Left kidney (tissue), 8 donors: ENCODE measurements at places on chromosomes 5 and 9. TPM values are rescaled to one million over a fixed set of nuclear protein-coding genes. Genes with fewer than 3 reads are reported as not detected.
A peak's percentile ranks its signal among the peaks of the same experiment; 100 is the strongest.

DNA sequence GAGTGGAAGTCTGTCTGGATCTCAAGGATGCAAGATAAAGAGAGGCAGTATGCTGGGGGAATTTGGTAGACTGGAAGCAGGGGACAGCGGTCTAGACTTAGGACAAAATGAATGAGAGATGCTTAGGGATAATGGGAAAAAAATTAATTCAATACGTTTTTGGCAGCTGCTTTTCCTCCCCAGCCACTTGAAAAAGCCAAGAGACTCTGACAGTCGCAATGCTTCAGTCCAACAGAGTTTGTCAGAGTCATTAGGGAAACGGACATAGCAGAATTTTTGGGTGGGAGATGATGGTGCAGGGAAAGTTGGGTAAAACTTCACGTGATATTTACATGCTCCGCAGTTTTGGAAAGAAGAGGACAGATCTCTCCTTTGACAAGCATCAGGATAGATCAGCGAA is 129.7 kb downstream of the GOLPH3 start:
- no peak for DNase-seq

DNA sequence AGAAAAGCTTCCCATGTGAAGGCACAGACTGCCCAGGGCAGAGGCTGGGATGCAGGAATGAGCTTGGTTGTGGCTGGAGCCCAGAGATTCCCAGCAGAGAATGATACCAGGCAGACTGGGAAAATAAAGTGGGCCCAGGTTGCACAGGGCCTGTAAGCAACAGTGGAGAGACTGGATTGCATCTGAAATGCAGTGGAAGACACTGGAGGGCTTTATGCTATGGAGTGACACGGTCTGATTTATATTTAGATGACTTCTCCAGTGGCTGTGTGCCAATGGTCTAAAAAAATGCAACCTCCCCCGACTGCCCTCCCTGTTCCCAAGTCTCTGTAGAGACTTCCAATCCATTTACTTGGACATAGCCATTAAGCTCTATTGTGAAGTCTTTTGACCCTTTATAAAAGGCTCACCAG is 951.1 kb upstream of the DMAC1 start:
- DNase-seq = peak; percentile 51

GRCh38 chr9:1532171-1532570 is 482.0 kb downstream of the DMRT2 start:
- DNase-seq = no peak

- no peak for DNase-seq
Observed at GRCh38 chr9:134343637-134344036, 17.4 kb downstream of the RXRA start.

DNA sequence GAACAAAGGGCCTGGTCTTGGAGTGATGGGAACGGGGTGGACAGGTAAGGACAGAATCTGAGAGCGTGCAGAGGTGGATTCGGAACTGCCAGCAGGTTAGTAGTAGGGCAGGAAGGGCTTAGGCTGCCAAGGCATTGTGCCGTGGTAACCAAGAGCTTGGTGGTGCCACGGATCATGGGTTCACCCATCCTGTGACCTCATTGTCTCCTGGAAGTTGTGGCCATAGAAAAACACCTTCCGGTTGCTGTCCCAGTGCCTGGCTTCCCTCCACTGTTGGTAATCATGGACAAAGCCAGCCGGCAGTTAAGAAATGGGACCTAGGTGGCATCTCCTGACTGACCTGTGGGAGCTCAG is 42.5 kb upstream of the CFAP157 start:
- no peak for DNase-seq

- no peak for DNase-seq
Observed at GRCh38 chr9:2047144-2047671, 32.1 kb downstream of the SMARCA2 start.

DNA sequence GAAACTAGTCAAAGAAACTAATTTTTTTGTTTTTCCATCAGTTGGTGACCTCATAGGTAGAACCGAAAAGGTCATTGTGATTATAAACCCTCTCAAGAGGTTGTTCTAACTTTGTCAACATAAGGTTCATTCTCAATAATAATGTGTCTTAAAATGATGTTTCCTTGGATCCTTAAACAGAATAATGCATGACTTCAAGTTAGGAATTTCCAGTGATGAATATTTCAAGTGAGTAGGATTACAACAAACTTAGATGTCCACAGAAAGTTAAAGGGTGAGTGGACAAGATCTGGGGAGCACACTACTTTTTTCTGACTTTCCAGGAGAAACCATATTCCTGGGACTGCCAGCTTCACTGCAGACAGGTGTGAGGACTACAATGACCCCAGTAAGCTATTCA is 239.0 kb upstream of the PTGER4 start:
- no peak for DNase-seq

The LCN9 gene
- polyA plus RNA-seq = not detected
